ENCODE measurements at places on chromosomes 3 and 15. TPM values are rescaled to one million over a fixed set of nuclear protein-coding genes. Genes with fewer than 3 reads are reported as not detected.

Gene PTX3
- 0.81 TPM for polyA plus RNA-seq

Gene IL20RB
- 0.36 TPM for polyA plus RNA-seq

Gene PRSS50
- not detected for polyA plus RNA-seq

Gene TPRG1
- not detected for polyA plus RNA-seq

Gene RASGRP1
- polyA plus RNA-seq: 1.3 TPM

Gene CPN2
- not detected for polyA plus RNA-seq

Measured in brain (organoid and tissue), 16 donors.